ENCODE measurements at places on chromosomes 16 and 17.

GRCh38 chr17:32276171-32276601 lies 10.6 kb downstream of the RHBDL3 start:
- DNase-seq, result no peak

GRCh38 chr17:38455288-38455915 lies 27.1 kb downstream of the ARHGAP23 start:
- DNase-seq, result no peak

DNA sequence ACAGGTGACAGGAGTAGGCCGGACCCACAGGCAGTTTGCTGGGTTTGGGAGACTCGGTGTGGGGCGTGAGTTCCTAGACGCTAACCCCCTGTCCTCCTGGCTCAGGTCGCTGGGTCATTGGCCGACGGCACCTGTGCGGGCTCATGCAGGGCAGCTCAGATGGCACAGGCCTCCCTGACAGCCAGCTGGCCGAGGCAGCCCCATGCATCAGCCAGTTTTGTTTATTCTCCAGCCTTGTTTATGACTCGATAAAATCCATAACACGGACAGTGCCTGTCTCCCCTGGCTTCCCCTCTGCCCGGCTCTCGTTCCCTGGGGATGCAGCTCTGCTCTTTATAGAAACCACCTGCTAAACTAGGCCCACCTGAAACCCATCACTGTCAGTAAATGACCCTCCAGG lies 46.0 kb downstream of the SDK2 start:
- DNase-seq, result no peak

DNA sequence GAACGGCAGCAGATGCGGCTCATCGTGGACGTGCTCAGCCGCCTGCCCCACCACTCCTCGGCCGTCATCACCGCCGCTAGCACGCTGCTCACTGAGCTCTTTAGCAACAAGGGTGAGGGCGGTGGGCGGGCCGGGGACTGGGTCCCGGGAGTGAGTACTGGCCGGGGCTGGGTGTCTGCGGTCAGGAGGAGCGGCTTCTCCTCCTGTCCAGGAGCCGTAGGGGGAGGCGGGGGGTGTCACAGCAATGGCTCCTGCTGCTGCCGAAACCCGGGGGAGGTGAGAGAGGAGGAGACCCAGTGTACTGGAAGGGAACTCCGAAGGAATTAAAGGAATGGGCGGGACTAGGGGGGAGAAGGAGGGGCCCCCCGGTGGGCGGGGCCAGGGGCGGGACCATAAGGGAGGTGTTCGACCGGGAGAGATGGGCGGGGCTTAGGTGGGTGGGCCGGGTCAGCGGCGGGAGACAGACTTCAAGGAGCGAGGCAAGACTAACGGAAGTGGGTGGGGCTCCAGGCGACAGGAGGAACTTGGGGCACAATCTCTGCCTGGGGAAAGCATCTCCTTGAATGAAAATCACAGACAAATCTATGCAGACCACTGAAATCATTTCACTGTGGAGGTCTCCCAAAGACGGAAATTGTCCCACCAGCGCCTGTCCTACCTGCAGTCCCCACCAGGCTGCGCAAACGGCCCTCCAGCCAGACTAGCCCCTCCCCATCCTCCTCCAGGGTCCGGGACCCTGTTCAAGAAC lies 2.4 kb downstream of the NAGS start:
- peak; percentile 99 for DNase-seq

DNA sequence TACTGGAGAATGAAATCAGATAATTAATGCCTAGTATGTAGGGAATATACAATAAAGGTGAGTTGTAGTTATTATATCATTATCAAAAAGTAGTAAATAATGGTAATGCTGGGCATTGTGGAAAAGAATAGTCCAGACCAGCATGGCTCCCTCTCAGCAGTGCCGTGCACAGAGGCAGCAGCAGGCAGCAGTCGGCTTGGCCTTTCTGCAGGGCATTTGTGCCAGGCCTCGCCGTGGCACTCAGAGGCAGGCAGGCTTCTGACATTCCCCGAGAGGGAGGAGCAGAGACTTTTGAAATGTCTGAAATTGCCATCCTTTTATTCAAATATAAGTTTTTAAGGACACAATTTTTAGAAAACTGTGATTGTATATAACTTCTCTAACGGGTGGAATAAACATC lies 15.0 kb downstream of the KIAA0513 start:
- DNase-seq, result no peak

GRCh38 chr17:17957584-17957916 lies 14.7 kb downstream of the TOM1L2 start:
- no peak for DNase-seq

DNA sequence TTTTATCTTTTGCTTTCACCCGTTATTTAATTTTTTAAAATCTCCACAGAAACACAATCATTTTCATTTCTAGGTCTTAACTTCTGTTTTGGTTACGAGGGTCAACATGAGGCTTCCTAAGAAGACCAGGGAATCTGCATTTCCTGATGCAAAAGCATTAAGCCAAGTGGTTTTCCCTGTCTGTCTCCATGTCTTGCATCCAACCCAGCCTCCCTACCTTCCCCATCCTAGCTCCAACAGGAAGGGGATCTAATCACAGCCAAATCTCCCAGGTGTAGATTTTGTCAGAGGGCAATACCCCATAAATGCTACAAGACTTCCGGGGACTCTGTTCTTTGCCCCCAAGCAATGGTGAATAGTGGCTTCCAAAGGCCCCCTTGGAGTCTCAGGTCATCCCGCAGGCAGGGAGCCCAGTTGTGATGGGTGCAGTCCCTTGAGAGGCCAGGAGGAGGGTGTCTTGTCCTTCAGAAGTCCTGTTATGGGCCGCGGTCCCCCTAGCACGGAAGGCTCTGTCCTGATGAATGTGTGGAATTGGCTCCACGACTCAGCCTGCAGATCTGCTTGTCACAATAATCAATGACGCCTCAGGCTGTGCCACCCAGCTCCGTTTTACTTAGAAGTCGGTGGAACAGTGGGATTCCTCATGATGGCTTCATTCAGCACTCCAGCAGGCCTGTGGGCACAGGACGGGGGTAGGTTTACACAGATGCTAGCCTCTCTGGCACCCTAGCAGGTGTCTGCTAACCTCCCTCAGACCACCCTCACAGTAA lies 141.1 kb downstream of the RGS9 start:
- DNase-seq, result peak; percentile 67

- DNase-seq, result no peak
These were observed 43.4 kb upstream of the PRSS54 start for GRCh38 chr16:58338205-58338604.

GRCh38 chr17:19347323-19348080 lies 15.0 kb downstream of the B9D1 start:
- DNase-seq, result no peak

DNA sequence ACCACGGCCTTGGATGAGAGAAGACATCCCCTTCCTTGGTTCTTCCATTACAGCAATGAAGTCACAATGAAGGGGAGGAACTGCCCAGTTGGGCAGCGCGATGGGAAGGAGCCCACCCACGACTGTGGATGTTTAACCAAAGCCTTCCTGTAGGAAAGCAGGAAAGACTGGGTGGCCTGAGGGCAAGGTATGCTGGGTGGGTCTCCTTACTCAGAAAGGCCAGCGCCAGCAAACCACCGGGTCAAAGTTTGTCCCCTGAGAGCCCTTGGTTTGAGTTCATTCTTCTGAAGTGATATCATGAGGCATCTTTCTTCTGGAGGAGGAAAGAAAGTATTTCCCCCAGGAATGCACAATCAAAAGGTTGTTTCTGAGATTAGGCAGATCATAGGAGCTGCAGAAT lies 105.2 kb downstream of the C16orf95 start:
- peak; percentile 36 for DNase-seq

GRCh38 chr17:68391561-68392268 lies 65.6 kb downstream of the WIPI1 start:
- DNase-seq, result no peak

DNA sequence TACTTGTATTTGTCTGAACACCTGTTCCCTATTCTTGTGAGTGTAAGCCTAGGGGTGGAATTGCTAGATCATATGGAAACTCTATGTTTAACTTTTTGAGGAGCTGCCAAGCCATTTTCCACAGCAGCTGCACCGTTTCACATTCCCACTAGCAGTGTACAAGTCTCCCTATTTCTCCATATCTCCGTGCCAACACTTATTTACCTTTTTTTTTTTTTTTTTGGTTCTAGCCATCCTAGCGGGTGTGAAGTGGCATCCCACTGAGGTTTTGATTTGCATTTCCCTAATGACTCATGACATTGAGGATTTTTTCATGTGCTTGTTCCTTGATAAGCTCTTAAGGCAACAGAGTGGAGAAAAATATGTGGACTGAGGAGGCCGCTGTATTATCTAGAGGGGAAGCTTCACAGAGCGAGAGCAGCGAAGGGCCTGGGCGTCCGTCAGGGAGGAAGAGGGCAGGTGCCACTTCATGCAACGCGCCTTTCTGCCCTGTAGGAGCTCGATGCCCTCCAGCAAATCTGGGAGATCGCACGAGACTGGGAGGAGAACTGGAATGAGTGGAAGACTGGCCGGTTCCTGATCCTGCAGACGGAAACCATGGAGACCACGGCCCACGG lies 50.0 kb downstream of the DNAH2 start:
- DNase-seq, result peak; percentile 5

DNA sequence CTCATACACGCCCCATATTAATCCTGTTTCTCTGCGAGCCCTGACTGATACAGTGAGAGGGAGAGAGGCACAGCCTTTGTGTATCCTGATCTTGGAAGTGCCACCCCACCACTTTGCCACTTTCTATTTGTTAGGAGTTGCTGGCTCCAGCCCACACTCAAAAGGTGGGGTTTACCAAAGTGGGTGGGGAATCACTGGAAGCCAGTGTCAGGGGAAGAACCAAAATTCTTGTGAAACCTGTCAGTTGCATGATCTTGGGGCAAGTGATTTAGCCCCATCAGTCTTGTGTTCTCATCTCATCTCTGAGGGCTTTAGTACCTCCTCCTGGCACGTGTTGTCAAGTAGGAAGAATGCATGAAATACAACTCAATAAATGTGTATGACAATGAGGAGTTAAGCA lies 119.5 kb downstream of the SOX9 start:
- DNase-seq, result no peak

GRCh38 chr16:51708861-51709260 lies 557.8 kb upstream of the SALL1 start:
- DNase-seq, result no peak

DNA sequence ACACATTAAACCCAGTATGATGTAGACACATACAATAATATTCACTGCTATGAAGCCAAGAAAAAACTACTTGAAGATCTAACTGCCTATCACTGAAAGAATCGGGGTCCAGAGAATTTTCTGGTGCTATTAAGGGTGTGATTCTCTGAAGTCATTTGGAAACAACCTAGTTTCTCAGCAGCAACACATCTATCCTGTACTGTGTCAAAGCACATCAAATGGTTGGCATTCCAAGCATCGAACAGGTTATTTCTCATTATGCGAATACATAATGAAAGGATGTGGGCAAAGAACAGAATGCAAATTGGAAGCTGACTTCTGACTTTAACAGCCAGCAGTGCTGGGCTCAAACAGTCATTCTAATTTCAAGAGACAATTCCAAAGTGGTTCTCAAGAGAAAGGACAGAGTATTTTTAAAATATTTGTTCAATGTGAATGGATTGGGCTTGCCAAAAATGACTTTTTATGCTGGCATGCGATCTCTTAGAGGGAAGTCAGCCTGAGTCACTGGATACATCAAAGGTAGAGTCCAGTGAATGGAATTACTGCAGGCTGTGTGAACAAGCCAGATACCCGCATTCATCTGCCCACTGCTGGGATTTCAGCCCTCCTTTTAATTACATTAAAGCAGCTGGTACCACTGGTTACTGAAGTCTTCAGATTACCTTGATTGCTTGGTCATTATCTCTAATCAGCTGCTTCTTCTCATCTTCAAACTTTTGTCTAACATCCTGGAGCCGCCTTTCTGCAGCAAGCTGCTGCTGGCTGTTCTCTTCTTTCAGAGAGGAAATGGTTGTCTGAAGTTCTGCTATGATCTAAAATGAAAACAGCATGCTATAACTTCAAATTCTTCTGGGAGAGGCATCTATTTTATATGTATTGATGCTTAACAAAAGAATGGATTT lies 181.2 kb upstream of the AXIN2 start:
- peak; percentile 93 for DNase-seq

GRCh38 chr16:85635545-85636140 lies 22.5 kb downstream of the GSE1 start:
- DNase-seq, result no peak

DNA sequence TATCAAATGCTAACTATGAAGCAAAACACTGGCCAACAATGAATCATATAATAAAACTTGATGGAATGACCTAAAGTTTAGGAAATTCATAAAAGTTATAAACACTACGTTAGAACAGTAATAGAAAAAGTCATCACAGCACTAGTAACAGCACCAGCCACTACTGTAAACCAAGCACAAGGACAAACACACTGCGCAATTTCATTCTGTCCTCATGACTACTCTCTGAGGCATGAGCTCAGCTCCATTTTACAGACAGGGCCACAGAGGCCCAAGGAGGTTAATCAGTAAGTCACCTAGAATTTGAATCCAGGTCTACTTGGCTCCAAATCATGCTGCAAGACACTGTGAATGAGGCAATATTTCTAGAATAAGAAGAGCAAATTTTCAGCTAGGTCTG lies 13.4 kb downstream of the EMC8 start:
- DNase-seq, result no peak

GRCh38 chr17:6903326-6903900 lies 71.9 kb upstream of the TEKT1 start:
- DNase-seq, result no peak

DNA sequence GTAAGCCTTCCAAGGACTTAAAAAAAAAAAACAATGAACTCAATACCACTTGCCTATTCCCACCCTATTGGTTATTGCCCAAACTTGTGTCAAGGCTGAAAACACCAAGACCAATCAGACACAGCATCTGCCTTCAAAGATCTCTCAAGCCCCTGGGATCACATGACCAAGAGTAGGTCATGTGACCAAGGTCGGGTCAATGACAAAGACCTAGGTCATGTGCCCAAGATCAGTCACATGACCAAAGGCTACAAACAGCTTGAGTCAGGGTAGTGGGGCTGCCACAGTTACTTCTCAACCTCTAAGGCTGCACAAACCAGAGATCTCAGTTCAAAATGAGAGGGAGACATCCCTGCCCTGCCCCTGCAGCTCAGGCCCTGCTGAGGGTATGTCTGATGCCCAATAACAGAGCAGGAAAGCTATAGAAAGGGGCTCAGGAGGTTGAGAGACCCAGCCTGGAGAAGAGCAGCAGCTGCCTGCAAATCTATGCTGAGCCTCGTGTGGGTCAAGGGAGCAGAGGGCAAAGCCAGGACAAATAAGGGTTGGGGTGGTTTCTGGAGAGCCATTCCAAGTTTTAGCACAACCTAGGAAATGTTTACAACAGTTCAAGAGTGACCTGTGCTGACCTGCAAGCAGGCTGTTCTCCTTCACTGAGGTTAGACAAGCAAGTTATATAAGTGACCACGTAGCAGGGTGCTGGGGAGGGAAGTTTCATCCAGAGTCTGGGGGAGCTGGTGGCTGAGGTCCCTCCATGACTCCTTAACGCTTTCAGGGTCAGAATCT lies 48.8 kb downstream of the PIMREG start:
- DNase-seq, result no peak

- no peak for DNase-seq
These were observed 831 bp downstream of the RPL13 start for GRCh38 chr16:89561142-89561883.
